A172 (cell line): ENCODE measurements at places on chromosomes 5 and 9.

DNA sequence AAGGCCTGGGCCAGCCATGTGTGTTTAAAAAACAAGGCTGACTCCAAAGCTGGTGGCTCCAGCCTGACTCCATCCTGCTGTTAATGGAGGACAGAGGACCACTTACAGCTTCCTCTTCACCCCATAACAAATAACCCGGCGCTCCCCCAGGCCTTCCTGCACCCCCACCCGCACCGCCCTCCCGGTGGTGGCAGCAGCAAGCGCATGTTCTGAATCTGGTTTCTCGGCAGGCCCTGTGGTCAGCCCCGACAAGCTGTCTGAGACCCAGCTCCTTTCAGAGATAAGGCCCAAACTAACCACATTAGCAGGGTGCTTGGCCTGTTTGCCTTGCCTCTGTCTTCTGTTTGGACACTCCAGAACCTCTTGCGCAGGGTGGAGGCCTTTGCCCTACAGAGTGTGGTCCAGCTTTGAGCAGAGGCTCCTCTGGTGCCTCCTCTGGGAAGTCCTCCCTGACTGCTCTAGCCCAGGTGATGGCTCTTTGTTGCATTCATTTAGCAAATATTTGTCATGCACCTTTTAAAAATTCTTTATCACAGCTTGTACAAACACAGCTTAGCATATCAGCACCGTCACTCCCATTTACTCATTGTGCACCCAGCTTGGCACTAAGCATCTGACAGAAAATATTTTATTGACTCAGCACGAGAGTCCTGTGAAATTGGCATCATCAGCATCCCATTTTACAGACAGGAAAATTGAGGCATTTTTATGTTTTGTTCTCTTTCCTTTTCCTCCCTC lies 78.4 kb downstream of the NDFIP1 start:
- DNase-seq = no peak

GRCh38 chr5:150600616-150601490 lies 39.6 kb upstream of the SYNPO start:
- no peak for DNase-seq

GRCh38 chr9:127091526-127091925 lies 30.9 kb downstream of the ANGPTL2 start:
- DNase-seq = no peak

DNA sequence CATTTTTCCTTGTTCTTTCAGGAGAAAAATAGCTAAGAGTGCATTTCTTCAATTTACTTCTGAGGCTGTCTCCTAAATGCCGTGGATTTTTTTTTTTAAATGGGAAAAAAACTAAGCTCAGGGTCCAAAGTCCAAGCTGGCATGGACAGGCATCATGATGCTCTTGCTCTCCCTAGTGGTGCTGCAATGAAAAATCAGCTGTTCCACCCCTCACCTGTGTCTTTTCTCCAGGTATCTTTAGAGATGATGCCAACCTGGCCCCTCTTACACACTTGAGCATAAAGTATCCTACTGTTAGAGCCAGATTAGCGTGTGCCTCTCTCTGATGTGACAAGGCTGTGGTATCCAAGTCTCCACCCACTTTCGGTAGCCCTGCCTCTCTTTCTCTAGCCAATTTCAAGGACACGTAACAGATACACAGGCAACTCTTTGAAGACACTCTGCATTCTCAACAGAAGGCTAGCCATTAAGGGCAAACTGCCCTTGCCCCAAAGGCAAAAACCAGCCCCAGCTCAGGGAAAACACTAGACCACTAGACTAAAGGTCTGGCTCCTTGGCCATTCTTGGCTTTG lies 208.8 kb downstream of the SAXO1 start:
- DNase-seq = no peak

DNA sequence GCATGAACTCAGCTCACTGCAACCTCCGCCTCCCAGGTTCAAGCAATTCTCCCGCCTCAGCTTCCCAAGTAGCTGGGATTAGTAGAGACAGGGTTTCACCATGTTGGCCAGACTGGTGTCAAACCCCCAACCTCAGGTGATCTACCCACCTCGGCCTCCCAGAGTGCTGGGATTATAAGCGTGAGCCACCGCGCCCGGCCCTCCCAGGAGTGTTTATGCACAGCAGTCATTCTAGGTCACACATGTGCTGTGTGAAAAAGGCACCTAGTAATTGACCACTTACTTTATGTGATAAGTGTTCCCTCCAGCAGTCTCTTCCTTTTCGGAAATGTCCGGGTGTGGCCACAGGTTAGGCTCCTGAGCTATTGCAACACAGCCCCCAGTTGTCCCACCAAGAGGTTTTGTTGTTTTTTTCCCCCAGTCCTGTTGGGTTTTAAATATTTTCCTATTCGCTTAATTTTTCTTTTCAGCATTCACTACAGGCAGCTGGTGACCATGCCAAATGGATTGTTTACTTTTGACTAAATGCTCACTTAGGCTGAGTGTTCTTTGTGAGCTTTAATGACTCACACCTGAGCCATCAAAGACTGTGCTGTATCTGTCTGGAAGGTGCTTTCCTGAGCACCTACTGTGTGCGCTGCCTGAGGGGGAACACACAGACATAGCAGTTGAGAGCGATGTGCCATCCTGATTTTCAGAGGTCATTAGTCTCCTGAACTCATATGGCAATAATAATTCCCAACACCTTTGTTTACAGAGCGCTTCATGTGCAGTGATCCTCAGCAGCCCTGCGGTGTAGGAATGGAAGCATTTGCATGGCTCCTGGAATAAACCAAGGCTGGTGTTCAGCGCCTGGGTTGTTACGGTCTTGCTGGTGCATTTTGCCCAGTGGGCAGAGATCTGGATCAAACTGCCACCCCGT lies 94.3 kb downstream of the MVB12B start:
- peak; percentile 80 for DNase-seq

- no peak for DNase-seq
Measured at GRCh38 chr5:115806986-115807653, 9.3 kb downstream of the CDO1 start.

GRCh38 chr5:55096861-55097260 lies 5.6 kb upstream of the GZMA start:
- no peak for DNase-seq
